Stimulated activated CD8-positive, alpha-beta memory T cell treated with anti-CD3 and anti-CD28 coated beads, Interleukin-15, amount 100 ng/mL, for 48 hours (primary cell): ENCODE measurements at places on chromosomes 6 and 20.

DNA sequence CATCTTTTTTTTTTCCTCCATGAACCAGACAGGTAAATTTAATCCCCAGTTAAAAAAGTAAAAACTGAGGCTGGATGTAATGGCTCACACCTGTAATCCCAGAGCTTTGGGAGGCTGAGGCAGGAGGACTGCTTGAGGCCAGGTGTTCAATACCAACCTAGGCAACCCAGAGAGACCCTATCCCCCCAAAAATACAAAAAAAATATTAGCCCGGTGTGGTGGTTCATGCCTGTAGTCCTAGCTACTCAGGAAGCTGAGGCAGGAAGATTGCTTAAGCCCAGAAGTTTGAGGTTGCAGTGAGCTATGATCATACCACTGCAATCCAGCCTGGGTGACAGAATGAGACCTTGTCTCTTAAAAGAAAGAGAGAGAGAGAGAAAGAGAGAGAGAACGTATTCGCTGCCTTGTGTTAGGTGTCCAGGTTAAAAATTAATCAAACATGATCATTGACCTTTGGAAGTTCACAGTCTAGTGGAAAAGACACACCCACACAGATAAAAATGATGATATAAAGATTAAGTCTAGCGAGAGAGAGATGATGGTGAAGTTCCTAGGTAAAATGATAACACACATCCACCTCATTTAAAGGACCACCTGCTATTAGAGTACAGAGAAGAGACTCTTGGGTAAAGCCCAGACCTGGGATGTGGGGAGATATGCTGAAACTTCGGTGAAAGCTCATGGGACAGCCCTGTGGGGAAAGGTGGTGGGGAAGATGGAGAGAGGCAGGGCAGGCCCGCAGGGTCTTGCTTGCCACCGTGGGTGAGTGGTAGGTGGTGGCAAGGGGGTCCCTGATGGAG lies 4.8 kb upstream of the NHSL1 start:
- no peak for DNase-seq

DNA sequence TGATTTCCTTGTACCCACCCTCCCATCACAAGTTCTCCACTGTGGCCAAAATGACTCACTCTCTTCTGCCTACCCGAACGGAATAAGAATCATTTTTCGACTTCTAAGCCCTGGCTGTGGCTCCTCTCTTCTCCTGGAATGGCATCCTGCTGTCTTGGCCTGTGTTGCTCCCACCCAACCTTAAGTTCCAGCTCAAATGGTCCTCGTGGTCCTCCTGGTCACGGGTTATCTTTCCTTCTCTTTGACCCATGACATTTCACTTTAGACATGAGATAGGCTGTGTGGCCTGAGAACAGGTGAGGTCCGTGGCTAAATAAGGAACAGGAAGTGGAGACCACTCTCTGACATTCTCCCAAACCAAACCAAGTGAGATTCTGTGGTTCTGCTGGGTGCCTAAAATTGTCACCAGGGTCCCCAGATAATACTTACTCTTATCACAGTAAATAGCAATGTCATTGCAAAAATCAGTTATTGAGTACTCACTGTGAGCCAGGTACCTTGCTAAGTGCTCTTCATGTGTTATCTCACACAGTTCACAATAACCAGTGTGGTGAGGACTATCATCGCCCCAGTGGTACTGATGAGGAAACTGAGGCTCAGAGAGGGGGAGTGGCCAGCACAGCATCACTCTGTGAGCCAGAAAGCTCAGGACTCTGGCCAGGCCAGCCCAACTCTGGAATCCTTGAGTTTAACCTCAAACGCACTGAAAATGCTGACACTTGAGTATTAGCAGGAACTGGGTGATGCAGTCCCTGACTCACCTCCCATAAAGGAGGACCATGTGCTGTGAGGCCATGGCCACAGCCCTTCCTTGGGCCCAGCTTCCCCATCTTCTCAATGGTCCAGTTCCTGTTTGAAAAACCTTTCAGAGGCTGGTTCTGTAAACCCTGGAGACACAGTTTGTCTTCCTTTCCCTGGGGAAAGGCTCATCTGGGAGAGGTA lies 74.8 kb upstream of the SIRPA start:
- no peak for DNase-seq

DNA sequence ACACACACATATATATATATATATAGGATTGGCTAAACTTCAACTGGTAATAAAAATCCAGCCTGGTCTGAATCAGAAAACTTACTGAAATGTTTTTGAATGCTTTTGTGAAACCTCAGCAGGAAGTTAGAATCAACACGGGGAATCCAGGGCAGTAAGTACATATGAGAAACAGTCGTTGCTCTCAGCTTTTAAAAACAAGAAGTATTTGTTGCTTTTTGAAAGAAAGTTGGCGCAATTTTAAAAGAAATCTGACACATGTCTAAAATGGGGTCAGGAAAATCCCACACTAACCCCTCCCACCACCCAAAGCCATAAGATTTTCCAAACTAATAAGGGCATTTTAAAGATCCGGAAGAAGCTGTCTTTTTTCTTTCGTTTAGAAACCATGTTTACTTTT lies 11.5 kb upstream of the CCDC170 start:
- no peak for DNase-seq

DNA sequence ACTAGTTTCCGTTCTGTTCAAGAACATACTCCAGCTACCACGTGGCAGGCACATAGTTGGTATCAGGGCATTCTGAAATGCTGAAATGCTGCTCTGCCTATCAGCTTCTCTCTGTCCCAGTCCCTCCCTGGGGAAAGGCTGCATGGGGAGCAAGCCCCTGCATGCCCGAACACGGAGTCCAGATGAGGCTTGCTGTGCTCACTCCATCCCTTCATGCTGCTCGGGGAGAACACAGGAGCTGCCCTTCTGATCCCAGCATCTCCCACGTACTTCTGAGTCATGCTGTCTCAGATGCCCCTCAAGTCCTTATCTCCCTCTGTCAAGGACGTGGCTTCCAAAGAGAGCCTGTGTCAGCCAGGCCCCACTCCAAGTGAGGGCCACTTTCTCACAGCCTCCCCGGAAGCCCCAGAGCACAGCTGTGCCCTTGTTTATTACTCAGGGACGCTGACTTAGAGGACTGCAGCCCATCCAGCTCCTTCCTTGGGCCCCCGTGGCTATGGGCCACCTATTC lies 29.4 kb downstream of the THBS2 start:
- DNase-seq, result no peak

- no peak for DNase-seq
Observed at GRCh38 chr6:45895569-45895968, 120.1 kb downstream of the CLIC5 start.

GRCh38 chr6:24610672-24611071 lies 35.3 kb downstream of the KIAA0319 start:
- DNase-seq, result no peak

DNA sequence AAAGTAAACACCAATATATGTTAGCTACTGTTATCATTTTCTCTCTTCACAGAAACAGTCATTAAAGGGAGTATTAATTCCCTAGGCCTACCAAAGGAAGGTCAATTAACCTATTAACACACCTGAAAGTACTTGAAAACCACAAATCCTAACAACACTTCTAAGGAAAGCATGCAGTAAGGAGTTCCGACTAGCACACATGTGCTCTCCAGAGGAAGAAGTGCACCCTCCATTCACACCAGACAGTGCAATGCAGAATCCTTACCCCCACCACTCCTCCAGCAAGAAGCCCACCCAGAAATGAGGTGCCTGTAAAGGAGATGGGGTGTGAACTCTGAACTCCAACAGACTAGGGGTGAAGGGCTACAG lies 58.7 kb downstream of the EPB41L2 start:
- no peak for DNase-seq
